Renal pelvis (tissue), 12 donors: ENCODE measurements at places on chromosomes 3 and 15. TPM values are rescaled to one million over a fixed set of nuclear protein-coding genes. Genes with fewer than 3 reads are reported as not detected.
A peak's percentile ranks its signal among the peaks of the same experiment; 100 is the strongest.

DNA sequence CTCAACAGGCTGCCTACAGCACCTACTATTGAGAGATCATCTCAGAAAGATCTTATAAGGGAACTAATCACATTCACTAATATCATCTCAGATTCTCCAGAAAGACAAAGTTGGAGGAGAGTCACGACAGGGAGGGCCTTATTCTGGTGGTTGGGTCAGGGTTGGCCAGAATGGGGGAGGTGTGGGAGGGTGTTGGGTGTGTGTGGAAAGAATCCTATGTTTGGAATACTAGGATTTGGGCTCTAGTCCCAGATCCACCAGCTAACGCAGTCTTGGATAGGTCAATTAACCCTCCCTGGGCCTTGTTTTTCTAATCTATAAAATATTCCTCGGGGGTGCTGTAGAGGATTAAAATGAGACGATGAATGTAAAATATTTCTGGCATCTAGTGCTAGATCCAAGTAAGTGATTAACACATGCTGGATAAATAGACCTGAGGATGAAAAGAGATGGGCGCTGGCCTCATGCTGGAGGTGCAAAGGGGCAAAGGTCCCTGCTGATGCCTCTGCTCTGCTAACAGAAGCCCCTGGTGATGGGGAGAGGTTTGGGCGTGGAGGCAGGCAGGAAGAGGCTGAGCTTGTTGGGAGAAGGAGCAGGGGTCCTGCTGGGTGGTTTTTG, 67.6 kb upstream of the ETV5 start:
- DNase-seq = no peak

DNA sequence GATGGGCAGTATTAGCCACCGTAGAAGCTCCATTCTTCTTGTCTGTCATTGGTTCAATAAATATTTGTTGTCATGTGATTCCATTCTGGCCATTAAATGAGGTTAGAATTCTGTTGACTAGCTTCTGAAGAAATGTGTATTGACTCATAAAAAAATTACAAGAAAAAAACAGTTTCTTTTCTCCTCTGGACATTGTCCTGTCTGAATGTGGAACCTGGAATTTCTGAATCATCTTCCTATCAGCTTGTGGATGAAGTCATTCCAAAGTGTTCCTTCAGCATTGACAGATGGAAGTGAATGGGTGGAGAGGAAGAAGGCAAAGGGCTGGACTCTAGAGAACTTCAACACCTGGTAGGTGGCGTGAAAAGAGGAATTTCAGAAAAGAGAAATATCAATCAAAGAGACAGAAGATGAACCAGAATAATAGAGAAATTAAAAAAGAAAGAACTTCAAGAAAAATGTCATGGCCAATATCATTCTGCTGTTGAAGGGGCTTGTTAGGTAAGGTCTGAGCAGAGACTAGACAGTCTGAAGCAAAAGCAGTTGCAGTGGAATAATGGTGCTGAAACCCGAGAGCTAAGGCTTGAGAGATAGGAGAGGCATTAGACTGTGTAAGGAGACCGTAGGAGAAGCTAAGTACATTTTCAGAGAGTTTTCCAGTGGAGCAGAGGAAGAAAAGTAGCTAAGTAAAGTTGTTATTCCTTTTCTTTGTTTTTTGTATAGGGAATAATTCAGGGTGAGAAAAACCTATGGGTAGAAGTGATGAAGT, 806.6 kb downstream of the SQOR start:
- DNase-seq = no peak

DNA sequence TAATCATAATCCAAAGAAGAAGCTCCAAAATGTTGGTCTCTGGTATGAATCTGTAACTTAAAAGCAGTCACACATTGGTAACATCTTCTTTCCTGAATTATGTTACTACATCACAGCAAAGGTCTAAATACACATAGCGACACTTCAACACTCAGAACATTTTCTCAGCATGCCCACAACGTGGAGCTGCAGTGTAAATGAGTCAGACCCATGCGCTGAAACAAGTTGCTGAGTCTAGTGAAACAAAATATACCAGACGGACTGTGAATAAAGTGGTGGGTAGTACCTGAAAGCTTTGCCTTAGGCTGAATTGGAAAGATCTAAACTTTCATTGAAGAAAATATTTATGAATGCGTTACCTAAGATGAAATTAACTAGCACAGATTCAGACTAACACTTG, 33.2 kb upstream of the GOLGA8B start:
- DNase-seq = peak; percentile 22

Gene NIT2
- 122 TPM for polyA plus RNA-seq

Gene SECISBP2L
- polyA plus RNA-seq = 62.3 TPM

Gene AMIGO3
- polyA plus RNA-seq = 2.3 TPM

Gene MED12L
- polyA plus RNA-seq = 2.6 TPM

Gene PKM
- polyA plus RNA-seq = 625 TPM
